NCI-H2029 (cell line): ENCODE measurements at places on chromosomes 2 and 18.

GRCh38 chr2:231854616-231855125 lies 68.4 kb downstream of the COPS7B start:
- no peak for DNase-seq

DNA sequence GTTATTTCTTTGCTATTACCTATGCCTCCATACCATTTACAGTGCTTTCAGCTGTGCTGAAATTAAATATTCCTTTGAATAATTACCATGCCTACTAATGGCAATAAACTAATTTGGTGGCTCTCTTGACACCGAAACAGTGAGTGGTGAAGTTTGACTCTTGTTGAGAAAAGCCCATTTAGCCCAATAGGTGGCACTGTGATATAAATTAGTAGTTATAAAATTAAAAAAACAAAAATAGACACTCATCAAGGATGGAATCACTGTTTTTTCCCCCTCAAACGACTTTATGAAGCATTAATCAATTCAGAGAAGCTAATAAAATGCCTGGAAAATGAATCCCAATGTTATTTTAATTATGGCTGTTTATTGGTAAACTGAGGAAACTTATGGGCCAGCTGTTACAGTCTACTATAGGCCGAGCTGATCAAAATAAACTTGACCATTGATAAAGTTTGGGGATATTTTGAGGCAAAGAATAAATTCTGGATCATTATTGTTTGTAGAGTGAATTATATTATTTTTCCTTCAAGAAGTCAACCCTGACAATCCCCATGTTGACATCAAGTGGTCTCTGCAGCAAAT lies 339.6 kb downstream of the TRIB2 start:
- no peak for DNase-seq

DNA sequence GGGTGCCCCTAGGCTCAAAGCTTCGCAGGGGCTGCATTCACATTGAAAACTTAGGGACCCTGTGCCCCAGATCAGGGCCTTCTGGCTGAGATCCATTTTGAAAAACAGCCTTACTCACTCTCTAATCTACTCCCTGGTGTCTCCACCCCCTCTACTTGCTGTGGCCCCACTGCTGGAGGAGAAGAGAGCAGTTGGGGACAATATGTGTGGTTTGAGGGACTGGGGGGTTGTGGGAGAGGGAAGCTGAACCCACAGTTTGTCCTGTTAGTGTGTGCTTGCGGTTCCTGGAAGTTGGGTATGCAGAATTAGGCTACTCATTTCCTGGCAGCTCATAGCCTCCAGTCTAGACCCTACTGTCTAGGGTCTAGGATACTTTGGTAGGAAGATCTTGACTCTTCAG lies 211.4 kb downstream of the PRKCE start:
- no peak for DNase-seq

- no peak for DNase-seq
Observed at GRCh38 chr2:226420646-226421045, 379.0 kb downstream of the IRS1 start.

- peak; percentile 75 for DNase-seq
Observed at GRCh38 chr2:25618676-25619075, 54.7 kb downstream of the DTNB start.

DNA sequence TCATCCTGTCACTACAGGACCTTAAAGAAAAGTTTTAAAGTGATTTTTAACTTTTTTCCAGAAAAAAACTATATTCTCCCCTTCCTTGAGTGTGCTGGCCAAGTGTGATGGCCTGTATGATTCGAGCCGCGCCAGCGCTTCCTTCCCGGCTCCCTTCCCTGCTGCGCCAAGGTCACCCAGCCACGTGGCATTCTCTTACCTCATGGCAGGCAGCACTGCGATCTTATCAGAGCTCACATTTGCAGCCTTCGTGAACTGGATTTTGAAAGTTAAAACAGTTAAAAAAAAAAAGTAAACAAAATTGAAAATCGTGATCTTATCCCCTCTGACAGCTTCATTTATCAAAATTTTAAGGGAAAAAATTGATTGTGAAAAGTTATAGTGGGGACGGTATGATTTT lies 279.8 kb downstream of the PTGR3 start:
- DNase-seq: no peak

DNA sequence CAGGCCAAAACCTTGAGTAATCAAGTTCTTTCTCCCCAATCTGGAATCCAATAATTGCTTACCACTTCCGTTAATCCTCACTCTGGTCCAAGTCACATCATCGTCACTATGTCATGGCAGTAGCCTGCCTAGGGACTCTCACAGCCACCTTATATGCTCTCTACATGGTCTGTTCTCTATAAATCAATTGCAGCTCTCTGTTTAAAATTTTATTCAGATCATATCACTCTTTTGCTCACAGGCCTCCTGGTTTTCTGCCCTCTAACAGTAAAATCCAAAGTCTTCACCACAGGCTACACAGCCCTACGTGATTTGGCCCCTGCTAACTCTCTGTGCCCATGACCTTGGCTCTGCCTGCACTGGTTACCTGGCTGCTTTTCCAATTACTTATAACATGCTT lies 188.7 kb downstream of the STK39 start:
- no peak for DNase-seq

DNA sequence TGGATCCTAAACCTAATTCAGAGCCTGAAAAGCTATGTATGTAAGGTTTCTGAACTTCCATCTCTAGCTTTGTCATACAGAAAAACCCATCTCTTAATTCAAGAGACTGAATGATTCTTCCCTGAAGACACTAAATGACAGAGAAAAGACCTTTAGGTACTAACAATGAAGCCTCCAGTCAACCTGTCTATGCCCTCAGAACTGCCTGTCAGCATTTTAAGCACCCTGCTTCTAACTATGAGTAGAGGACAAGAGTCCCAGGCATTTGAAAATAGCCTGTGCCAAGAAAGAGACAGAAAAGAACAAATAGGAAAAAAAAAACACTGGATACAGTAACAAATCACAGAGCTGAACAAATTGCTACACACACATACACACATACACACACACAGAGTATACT lies 48.6 kb downstream of the AP1S3 start:
- DNase-seq: no peak

DNA sequence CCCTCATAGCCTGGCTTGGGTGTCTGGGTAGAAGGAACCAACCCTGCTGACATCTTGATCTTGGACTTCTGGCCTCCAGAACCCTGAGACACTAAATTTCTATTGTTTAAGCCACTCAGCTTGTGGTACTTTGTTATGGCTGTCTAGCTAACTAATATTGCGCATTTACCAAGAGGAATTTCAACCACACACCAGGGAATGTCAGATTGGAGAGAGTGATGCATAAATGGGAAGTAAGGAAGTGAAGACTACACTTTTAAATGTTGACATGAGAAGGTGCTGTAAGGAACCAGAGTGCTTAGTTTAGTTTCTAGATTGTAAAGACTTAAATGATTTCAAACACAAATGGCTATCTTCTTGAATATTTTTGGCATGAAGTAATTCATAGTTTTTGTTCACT lies 98.9 kb upstream of the ITGB6 start:
- no peak for DNase-seq

- no peak for DNase-seq
Observed at GRCh38 chr2:229882583-229882982, 39.2 kb downstream of the TRIP12 start.

DNA sequence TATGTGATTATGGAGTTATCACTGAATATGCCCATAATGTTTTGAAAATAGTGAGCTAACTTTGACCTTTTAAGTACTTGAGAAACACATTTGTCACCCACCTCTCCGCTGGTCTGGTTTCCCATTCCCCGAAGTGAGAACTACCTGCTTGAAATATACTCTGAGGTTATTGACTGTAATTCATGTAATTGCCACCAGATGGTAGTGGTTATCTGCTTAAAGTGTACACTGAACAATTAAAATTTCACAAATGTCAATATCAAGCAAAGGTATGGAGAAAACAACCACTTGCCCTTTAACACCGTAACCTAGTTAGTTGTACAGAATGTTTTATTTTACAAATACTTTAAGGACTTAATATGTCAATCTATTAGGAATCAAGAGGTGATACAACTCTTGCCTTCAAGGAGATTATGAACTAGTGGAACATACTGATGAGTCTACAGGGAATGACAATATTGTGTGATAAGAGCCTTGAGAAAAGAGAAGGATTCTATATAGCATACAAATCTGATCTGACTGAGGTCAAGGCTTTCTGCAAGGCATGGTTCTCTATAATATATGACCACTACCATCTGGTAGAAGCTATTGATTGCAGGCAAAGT lies 316.8 kb upstream of the KCNH7 start:
- peak; percentile 16 for DNase-seq

DNA sequence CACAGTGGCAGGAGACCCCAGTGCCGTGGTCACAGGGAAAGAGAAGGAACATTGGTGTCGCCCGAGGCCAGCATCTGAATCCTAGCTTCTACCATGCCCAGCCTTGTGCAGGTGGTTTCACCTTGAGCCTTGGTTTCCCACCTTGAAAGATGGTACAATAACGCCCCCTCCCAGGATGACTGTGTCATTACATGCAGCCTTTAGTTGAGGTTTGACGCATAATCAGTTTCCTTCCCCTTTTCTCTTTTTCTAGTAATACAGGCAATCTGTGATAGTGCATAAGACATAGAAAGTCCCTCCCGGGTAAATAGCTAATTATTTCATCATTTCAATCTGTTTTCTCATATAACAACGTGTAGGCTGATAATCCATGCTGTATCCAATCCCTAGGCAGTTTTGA lies 29.8 kb upstream of the ZNF407 start:
- DNase-seq: no peak

GRCh38 chr2:21687589-21687988 lies 563.8 kb downstream of the TDRD15 start:
- no peak for DNase-seq

- DNase-seq: no peak
Observed at GRCh38 chr2:8704906-8705305, 23.1 kb downstream of the ID2 start.

DNA sequence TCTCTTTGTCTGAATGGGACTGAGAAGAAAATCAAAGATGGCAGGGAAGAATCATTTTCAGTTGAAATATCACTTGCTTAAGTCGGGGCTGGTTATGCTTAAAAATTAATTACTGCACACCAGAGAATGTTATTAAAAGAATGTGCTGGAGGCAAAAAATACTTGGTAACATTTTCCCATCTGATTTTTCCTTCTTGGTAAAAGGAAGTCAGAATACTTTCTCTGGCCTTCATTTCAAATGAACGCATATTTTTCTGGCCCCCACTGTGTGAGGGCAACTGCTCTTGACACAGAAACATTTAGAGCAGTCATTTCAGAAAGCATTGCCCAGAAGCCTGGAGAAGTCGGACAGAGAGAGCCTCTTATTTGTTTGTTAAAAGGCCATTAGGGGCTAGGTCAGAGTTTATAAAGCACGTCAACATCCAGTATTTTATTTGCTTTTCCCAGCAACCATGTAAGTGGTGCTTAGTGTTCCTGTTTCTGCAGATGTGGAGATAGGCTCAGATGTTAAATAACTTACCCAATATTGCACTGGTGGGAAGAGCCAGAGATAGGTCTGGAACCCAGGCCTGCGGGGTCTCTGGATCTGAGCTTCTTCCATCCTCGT lies 32.9 kb upstream of the LYPD6B start:
- DNase-seq: no peak

DNA sequence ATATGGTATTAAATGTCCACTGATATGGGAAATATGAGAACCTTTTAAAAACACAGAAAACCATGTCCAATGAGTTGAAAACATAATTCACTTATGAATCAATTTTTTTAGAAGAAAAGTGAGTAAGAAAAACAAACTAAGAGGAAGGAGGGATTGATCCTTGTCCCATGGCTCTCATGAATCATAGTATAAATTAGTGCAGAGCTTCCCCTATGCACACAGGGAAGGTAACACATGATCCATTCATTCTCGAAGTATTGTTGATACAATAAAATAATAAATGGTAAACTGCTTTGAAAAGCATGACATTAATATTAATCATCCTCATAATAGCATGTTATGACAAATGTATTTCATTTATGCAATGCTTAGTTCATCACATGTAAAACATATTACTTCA lies 872.0 kb upstream of the CNTNAP5 start:
- no peak for DNase-seq

GRCh38 chr2:230777721-230778120 lies 65.1 kb downstream of the CAB39 start:
- DNase-seq: no peak

GRCh38 chr18:21604671-21605070 lies 4.2 kb upstream of the ESCO1 start:
- DNase-seq: no peak

GRCh38 chr2:41928526-41928925 lies 119.3 kb upstream of the PKDCC start:
- DNase-seq: no peak

DNA sequence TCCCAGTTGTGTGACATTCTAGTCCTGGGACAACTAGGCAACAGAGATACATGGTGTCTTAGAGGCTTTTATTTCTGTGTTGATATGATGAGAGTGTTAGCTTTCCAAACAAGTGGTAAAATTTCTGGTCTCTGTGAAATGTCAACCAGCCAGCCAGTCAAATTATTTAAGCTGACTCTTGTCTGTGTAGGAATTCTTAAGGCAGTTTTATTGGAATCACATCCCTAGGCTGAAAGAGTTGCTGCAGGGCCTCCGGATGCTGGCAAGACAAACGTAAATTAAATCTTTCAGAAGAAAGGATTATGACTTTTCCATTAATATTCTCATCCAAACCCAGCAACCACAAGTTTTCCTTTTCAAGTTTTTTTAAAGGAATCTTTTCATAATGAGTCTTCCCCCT lies 44.6 kb downstream of the SERPINB7 start:
- DNase-seq: no peak

DNA sequence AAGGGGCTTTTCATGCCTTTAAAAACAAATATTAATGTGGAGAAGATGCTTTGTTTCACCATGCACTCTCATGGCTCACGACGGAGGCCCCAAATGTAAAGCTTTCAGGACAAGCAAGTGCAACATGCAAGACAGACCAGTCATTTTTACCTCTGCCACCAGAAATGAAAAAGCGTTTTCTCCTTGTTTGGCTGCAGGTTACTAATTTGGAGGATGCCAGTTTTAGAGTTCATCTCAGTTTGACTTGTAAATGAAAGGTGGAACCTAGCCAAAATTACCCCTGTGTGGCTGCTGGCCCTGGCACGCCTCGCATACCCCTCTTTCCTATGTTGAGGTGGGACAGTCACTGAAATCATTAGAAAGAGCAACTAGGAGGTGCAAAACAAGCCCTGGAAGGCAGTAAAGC lies 138.6 kb downstream of the BCL2 start:
- no peak for DNase-seq

DNA sequence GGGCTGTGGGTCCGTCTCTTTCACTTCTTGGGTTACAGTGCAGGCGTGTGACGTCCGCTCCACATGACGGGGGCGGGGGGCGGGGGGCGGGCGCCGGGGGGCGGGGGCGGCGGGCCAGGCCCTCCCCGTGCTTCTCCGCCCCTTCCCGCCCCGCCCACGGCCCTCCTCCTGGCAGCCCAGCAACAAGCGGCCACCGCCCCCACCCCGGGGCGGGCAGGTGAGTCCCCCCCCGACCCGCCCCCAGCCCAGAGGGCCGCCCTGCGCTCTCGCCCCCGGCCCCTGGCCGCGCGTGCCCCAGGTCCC lies 3.6 kb downstream of the ZNF516 start:
- DNase-seq: no peak

- no peak for DNase-seq
Observed at GRCh38 chr2:237281836-237282306, 132.1 kb downstream of the COL6A3 start.
